HuH-7 (cell line): ENCODE measurements at places on chromosomes 5 and 9.

DNA sequence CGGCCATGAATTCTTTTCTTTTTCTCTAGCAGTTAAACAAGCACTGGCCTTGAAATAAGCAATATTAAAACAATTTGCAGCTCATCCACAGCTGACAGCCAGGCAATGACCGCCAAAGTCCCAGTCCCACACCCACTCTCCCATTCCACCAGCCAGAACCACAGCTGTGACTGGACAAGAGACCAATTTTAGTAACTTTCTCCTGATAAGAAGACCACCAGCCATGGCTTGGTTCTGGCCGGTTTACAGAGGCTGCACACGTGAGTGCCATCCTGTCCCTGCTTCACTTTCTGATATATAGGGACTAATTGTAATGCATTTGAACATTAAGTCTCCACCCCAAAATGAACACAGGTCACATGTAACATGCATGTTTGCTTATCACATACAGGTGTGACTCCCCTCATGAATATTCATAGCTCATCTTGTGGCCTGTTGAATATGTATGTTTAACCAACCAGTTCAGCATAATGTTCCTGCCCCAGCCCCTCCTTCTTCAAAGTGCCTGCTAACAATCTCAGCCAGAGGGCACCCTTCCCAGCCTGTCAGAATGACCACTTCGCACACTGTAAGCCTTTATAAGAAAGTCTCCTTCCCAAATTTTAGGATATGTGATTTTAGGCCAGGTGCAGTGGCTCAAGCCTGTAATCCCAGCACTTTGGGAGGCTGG is 23.9 kb upstream of the FANCC start:
- DNase-seq = no peak

DNA sequence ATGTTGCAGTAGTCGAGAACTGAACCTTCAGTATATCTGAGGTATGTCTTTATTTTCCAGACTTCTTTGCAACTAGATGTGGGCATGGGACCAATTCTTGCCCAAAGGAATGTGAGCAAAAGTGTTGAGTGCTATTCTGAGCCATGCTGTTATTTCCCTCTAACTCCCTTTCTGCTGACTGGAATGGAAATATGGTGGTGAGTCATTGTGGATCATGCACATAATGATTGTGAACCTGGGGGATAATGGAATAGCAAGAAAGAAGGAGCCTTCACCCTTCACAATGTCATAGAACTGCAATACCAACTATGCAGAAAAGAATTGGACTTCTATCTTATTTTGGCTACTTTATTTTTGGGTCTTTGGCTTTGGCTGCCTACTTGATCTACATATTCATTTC is 10.3 kb upstream of the DOCK2 start:
- no peak for DNase-seq

DNA sequence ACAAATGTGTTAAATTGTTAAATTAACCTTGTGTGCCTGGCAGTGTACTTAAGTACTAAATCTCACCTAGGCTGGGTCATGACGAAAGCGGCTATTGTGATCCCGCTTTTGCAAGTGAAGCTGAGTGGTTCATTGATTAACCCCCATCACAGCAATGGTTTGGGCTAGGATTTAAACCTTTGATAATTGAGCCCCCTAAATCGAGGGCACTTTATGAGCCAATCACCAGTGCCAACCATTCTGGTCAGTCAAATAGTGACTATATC is 22.8 kb downstream of the HNRNPK start:
- no peak for DNase-seq

- DNase-seq = no peak
Observed at GRCh38 chr5:37975531-37975930, 135.7 kb upstream of the GDNF start.

DNA sequence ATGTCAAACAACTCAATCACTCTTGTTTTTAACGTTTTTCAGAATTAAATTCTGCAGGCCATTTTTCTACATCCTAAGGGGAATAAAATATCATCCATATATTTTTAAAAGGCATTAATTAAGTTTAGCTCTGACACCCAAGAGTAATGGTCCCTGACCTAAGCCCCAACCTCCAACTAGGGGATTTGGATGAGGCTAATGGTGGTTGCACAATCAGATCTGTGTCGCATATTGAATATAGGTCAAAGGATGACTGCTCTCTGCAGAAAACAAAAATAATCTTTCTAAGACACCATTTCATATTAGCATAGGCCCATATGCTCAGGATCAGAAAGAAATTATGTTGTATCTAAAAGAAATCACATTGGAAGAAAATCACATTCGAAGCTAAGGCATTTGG is 20.7 kb downstream of the CDH6 start:
- DNase-seq = no peak
